Activated CD8-positive, alpha-beta memory T cell treated with anti-CD3 and anti-CD28 coated beads for 48 hours (primary cell): ENCODE measurements at places on chromosomes 7 and 10.

DNA sequence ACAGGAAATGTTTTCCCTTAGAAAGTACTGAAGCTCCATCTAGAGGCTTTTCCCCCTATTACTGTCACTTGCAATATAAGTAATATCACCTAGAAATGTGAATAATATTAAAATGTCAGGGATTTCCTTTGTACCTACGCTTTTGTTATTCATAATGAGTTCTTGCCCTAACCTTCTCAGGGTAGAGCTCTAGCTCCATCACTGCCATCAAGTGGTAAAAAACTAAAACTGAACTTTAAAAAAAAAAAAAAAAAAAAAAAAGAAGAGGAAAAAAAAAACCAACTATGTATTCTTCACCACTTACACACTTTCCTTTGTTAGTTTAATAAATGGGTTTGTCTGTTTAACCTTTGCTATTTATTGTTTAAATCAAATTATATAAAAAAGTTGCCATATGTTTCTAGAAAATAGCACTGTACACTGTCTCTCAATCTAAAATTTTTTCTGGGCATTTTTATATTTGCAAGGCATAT, 49.9 kb downstream of the DNAJC1 start:
- no peak for DNase-seq

- DNase-seq = no peak
Observed at GRCh38 chr7:97116308-97116707, 1.2 kb upstream of the SDHAF3 start.

DNA sequence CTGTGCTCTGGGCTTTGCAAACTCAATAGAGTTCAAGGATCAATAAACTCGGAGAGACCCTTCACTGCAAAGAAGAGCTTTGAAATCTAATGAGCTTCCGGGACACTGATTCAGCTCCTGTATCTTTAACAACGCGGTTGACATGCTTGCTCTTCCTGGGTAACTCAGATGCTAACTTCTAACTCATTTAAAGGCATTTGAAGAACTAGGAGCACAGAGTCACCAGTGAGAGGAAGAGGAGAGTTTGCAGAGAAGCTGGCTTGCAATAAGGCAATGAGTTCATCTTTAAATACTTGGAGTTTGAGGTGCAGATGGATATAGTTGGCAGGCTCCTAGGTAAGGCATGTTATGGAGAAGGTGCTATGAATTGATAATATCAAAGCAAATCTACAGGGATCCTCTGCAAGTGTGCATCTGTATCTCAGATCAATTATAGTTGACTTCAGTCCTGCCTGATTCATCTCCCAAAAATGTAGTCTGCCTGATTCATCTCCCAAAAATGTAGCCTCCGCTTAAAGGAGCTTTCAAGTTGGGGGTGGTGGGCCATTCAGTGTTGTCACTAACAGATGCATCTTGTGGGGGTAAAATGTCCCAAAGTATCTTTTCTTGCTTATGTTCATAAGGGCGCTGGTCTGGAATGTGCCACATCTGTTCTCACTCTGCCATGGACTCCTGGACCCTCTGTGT, 182.5 kb upstream of the PRSS58 start:
- no peak for DNase-seq

GRCh38 chr10:117429643-117430265, 54.5 kb upstream of the PDZD8 start:
- no peak for DNase-seq

- DNase-seq = no peak
Observed at GRCh38 chr10:88471899-88472298, 111.2 kb downstream of the RNLS start.

- DNase-seq = no peak
Observed at GRCh38 chr7:29921404-29922010, 68.1 kb downstream of the SCRN1 start.

- peak; percentile 37 for DNase-seq
Observed at GRCh38 chr10:124650820-124651401, 93.3 kb downstream of the FAM53B start.

- no peak for DNase-seq
Observed at GRCh38 chr10:33241351-33241750, 93.1 kb downstream of the NRP1 start.

GRCh38 chr7:150657526-150657925, 25.3 kb upstream of the GIMAP6 start:
- no peak for DNase-seq

DNA sequence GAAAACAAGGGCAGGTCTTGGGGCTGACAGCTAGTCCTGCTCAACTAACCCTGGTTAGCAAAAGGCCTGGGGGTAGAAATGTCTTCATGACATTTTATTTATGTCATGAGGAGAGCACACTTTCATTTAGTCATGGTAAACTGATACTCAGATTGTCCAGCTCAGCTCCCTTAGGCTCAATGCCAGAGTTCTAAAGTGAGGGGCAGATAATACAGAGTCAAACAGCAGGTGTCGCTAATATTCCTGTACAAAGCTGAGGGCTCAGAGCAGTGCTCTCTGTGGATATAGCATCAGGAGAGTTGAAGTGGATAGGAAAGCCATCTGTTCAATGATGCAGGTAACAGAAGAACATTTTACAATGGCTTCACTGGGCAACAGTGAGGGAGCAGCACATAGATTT, 26.8 kb upstream of the CALCR start:
- DNase-seq = no peak

DNA sequence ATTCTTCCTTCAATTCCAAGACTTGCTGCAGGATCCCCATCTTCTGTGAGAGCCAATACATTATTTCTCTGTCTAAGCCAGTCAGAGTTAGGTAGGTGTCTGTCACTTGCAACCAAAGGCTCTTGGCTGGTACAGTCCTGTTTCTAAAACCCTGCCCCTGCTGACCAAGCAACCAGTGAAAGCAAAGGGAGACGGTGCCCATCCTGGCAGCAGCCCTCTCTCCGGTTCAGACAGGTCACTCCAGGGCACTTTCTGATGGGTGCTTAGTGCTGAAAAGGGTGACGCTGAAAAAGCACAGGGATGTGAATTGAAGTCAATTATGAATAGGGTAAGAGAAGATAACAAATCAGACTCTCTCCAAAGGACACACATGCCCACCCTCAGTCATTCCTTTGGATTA, 37.5 kb downstream of the SPOCK2 start:
- DNase-seq = no peak

DNA sequence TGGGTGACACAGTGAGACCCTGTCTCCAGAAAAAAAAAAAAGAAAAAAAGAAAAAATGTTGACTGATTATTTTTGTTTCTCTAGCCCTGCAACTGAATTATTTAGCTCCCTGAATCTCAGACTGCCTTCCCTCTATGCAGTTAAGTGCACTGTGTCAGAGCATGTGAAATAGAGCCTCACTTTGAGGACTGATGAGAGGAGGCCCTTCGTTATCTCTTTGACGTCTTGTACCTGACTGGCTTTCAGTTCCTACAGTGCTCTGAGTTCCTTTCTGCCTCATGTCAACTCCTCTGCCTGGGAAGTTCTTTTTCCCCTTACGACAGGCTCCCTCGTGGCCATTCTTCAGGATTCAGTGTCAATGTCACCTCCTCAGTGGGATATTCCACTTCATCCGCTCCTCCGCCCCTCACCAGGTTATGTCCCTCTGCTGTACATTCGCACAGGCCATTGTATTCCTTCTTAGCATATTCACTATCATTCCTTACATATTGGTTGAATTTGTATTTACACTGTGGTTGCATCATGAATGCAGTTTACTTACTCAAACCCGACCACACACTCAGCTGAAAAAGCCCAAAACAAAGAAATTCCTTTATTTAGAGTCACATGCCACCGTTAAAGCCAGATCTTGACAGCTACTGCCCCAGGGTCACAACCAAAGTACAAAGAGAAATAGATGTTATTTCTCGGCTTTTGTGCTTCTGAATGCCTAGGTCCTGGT, 18.1 kb upstream of the CAMK2G start:
- DNase-seq = no peak

GRCh38 chr7:134350709-134351108, 34.0 kb upstream of the SLC35B4 start:
- DNase-seq = no peak

DNA sequence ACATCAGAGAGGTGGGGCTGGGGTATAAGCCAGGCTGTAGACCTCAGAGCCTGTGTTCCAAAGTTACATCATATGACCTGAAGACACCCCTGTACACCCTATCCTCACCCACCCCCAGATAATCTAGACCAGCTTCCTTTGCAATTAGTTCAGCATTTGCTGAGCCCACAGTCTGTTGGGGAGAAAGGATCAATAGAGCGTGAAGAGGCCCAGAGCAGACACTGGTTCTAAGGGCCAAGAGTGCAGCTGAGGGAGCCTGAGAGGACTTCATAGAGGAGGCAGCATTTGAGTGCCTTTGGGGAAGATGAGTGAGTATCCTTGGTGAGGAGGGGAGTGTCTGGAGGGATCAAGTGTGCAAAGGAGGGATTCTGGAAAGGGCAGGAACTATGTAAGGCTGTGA, 58.6 kb downstream of the PRF1 start:
- DNase-seq = no peak

DNA sequence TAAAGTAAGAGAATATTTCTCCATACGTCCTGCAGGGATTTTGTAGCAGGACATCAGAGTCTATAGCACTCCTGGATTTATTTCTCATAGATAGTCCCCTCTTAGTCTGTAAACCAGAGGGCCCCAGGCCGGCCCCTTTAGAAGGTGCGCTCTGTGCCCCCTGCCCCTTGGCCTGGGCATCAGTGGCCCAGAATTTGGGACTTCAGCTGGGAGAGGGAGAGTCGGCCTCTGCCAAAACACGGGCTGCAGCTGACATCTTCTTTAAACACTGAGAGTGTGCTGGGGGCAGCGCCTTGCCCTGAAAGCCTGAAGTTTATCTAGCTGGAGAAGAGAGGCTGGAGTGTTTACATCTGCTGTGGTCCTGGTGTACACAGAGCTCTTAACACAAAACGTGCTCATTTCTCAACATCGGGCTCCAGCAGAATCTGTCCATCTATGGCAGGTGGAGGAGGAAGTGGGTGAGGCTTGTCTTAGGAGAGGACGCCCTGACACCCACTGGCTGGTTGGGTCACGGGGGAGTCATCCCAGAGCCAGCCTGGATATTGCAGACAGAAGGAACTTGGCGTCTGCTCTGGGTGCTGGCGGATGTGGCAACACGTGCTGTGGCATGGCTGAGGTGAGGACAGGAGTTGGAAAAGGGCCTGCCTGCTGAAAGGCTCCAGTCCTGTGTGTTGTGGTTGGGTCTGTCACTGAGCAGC, 5.0 kb upstream of the TACR2 start:
- no peak for DNase-seq

GRCh38 chr7:50409856-50410745, 40.0 kb downstream of the FIGNL1 start:
- no peak for DNase-seq

DNA sequence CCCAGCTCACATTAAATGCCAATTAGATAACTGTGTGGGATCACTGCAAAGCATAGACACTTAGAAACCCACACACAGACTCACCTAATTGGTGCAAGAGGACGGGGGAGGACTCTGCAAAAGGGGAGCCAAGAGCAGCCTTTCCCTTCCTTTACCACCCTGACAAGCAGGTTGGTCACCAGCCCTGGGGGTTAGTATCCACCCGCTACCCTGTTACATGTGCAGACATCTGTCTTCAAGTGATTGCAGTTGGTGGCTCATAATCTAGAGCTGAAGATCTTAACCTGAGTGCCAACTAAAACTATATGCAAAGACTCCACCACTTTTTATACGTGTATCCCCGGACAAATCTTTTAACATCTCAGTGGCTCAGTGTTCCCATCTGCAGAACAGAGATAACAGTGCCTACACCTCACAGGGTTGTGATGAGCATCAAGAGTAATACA, 56.9 kb downstream of the SORBS1 start:
- DNase-seq = no peak

DNA sequence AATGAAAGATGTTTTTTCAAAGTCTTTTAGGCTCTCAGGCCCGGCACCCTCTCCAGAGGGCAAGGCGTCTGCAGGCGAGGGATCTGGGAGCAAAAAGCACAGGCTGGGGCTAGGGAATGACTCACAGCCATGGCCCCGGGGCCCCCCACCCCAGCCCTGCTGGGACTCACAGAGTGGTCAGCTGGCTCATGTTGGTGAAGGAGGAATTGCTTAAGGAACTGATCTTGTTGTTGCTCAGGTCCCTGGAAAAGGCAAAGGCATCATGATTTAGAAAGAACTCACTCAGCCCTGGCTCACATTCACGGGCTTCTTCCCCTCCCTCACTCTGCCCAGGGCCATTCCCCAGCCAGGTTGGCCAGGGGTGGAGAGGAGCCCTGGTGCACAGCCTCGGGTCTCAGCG, 151.5 kb downstream of the SLIT1 start:
- DNase-seq = no peak

GRCh38 chr10:22791665-22792064, 77.3 kb upstream of the PIP4K2A start:
- no peak for DNase-seq

DNA sequence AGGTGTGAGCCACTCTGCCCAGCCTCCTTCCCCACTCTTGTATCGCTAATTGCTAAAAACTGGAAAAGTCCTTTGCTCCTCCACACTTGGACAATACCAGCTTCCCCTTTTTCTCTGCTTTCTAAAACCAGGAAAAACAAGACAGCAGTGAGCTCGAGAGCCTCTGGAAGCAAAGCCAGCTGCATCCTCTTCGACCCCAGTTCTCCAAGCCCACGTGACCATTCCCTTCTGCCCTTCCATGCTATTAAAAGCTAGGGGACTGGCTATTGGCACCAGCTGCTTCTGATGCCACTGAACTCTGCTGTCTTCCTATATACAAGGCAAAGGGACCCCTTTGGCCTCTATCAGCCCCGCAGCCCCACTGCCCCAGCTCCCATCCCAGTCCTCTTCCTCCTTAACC, 92.2 kb downstream of the SPDYE5 start:
- no peak for DNase-seq

DNA sequence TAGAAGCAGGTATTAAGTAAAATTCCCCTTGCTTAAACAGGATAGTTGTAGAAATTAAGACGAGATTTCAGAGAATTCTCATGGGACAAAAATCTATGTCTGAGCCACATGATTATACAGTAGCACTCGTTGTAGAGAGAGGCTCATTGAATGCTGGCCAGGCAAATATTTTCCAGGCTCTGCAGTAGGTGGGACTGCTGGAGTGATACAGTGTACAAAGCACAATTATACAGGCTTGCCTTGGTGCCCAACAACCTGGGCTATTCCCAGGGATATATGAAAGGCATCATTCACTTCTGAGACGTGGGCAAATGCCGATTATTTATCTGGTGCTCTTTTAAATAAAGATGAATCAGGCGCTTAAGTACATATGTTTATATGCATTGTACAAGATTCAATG, 380.6 kb downstream of the PHTF2 start:
- no peak for DNase-seq

GRCh38 chr10:6185039-6185716, 17.6 kb upstream of the PFKFB3 start:
- DNase-seq = no peak

- DNase-seq = no peak
Observed at GRCh38 chr10:103287992-103288391, 11.1 kb downstream of the INA start.

DNA sequence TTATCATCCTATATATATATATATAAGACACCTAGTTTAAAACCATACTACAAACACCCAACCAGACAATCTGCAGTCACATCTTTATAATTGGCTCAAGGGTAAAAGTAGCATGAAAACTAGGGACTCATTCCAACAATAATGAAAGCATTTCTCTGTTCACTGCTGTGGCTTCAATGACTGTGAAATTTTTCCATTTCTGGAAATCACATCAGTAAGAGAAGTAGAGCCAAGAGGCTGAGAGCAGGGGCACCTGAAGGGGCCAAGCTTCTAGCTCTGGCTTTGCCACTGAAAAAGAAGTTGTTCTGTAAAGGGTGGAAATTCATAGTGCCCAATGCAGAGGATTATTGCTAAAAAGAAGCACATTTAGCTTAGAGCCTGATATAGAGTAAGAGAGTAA, 158.6 kb upstream of the GLI3 start:
- no peak for DNase-seq
